ENCODE measurements at places on chromosomes 2 and 18. TPM values are rescaled to one million over a fixed set of nuclear protein-coding genes. Genes with fewer than 3 reads are reported as not detected.
A peak's percentile ranks its signal among the peaks of the same experiment; 100 is the strongest.

DNA sequence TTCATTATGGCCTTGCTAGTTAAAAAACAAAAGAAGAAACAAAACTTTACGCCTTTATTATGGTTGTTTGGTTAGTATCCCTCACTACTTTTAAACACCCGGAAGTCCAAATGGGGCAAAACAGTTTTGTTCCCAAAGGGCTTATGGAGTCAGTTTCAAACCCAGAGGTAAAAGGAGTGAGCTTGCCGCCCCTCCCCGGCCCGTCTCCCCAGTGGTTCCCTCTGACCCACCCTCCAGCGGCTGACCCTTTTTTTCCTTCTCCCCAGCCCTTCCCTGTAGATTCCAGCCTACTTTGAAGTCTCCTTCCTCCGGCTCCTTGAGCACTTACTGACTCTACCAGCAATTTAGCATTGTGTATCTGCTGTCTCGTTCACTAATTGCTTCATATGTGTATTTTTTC is 209.2 kb downstream of the ICOS start:
- H3K4me1 ChIP-seq, result no peaks in the 10 kb centered on the region
- no peak for DNase-seq
- H3K4me3 ChIP-seq, result no peak overlapping the region
- no peaks in the 10 kb centered on the region for H3K27me3 ChIP-seq

DNA sequence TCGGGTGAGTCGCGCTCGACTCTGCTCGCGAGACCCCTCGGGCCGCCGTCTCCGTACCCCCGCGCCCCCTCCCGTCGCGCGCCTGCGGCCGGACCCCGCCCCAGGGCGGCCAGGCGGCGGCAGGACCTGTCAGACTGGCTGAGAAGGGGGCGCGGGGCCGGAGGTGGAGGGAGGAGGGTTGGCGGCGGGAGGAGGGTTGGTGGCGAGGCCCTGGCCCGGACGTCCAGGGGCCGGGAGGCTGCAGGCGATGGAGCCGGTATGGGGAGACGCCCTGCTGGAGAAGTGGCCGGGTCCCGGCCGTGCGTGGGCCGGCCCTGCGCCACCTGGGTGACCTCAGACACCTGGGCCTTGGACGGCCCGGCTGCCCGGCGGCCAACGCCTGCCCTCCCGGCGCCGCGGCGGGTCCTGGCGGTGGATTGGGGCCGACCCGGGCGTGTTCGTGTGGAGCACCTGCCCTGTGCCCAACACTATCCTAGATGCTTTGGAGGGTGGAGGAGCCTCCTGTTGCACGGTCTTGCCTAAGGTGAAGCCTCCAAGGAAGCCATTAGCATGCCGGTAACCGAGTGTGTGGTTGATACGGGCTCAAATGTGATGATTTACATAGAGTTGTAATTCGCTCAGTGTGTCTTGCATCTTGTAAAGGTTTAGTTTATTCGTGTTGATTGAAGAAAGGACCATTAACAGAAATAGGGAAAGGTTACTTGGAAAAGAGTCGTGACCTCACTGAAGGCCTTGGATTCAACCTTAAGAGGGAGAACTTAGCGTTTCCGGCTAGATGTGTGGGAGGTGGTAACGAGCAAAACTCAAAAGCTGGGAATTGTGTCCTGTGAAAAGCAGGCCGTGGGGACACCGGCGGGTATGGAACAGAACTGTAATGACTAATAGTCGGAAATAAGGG is 550 bp downstream of the MYL12B start:
- H3K27ac ChIP-seq, result peak overlapping the region; percentile 95
- peaks cover 9% of the 10 kb centered on the region for H3K36me3 ChIP-seq

- H3K27ac ChIP-seq, result no peak overlapping the region
- no peak overlapping the region for H3K4me3 ChIP-seq
- no peaks in the 10 kb centered on the region for H3K36me3 ChIP-seq
- H3K4me1 ChIP-seq, result peaks cover 35% of the 10 kb centered on the region
Measured at GRCh38 chr18:63087421-63088230, 231.9 kb downstream of the BCL2 start.

Gene CAVIN2
- 1.5 TPM for polyA plus RNA-seq

DNA sequence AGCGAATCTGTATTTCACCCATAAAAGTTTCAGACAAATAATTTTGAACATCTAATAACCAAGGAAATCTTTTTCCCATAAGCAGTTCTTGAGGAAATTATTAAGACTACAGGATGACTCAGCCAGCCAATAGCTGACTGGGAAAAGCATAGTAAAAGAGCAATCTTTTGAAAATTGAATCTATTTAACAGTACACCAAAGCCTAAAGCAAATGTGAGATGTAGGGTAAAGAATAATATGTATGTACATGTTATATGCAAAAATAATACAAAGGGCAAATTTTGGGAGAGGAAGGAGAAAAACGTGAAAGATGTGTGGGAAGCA is 12.6 kb upstream of the KDSR start:
- no peak overlapping the region for H3K27ac ChIP-seq
- peaks cover 10% of the 10 kb centered on the region for H3K36me3 ChIP-seq

DNA sequence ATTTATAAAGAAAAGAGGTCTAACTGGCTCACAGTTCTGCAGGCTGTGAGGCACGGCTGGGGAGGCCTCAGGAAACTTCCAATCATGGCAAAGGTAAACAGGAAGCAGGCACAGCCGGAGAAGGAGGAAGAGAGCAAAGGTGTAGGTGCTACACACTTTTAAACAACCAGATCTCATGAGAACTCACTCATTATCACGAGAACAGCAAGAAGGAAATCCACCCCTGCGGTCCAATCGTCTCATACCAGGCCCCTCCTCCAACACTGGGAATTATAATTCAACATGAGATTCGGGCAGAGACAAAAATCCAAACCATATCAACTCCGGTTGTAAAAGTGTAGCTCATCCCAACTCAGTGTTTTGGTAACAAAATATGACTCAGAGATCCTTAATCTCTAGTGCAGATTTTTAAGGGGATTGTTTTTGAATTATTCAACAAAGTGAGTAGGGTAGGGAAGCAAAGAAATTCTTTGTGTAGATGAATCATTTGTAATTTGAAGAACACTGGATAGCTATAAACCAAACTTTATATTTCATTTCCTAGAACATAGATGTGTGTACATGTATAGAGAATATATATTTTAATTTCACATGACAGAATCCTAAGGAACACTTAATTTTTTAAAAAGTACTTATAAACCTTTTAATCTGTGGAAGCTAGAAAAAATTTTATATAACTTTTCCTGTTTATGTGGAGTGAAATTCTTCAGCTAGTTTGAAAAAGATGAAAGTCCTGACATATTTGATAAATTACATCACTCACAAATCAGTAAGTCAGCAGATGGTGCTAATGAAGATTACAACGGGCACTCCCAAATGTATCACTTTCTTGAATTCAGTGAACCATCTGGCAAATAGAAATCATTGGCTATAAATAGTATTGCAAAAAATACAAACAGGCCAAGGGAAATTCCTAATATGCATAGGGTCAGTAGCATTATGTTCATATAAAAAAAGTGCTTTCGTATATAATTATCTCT is 130.1 kb downstream of the OLA1 start:
- peaks cover 10% of the 10 kb centered on the region for H3K4me1 ChIP-seq
- H3K27me3 ChIP-seq, result no peaks in the 10 kb centered on the region
- no peak for DNase-seq
- H3K27ac ChIP-seq, result peak overlapping the region; percentile 94
- H3K36me3 ChIP-seq, result peaks cover 11% of the 10 kb centered on the region
